ENCODE measurements at places on chromosomes 2 and 18. TPM values are rescaled to one million over a fixed set of nuclear protein-coding genes. Genes with fewer than 3 reads are reported as not detected.

Gene FAM228A
- total RNA-seq: not detected

DNA sequence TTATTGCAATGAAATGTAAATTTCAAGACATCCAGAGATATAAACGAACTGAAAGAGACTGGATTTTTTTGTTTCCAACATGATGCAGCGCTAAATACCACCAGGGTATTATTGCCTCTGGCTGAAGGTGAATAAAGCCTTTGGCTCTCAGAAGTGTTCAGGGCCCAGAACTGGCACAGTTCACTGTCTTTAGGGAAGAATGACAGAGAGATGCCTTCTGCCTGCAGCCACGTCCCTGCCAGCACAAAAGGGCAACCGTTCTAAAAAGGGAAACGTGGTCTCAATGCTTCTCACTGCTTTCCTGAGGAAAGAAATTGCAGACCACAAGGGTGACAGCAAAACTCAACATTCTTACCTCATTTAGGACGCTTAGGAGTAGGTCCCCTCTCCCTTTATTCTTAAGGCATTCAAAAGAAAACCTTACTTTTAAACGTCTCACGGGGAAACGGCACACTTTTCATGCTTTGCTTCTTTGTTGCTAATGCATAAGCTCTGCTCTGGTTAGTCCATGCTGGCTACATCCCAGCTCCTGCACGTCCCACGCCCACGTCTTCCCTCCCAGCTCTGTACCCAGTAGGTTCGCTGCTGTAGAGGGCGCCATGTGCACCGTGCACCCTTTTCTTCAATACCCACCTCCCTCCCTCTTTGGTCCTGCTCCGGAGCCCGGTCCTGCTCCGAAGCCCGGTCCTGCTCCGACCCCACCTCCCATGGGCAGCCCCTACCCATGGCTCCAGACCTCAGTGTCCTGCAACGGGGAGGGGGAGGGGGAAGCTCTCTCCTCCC, 171.0 kb downstream of the HRH4 start:
- H3K36me3 ChIP-seq: no peaks in the 10 kb centered on the region
- H3K4me3 ChIP-seq: no peak overlapping the region
- H3K27me3 ChIP-seq: no peaks in the 10 kb centered on the region
- DNase-seq: no peak
- H3K4me1 ChIP-seq: no peaks in the 10 kb centered on the region
- H3K27ac ChIP-seq: no peak overlapping the region

Gene SCYGR4
- not detected for total RNA-seq

GRCh38 chr2:24544456-24545115, 53.5 kb downstream of the NCOA1 start:
- H3K27me3 ChIP-seq: no peaks in the 10 kb centered on the region
- H3K27ac ChIP-seq: no peak overlapping the region
- no peak for DNase-seq
- no peaks in the 10 kb centered on the region for H3K36me3 ChIP-seq
- no peaks in the 10 kb centered on the region for H3K4me1 ChIP-seq

Gene ERMN
- 0.11 TPM for total RNA-seq

Gene SAG
- 1.8 TPM for total RNA-seq

- H3K27ac ChIP-seq: no peak overlapping the region
- no peaks in the 10 kb centered on the region for H3K27me3 ChIP-seq
- H3K36me3 ChIP-seq: no peaks in the 10 kb centered on the region
- no peaks in the 10 kb centered on the region for H3K4me1 ChIP-seq
- H3K4me3 ChIP-seq: no peak overlapping the region
These were observed 11.8 kb downstream of the GULP1 start for GRCh38 chr2:188303363-188304031.

GRCh38 chr18:61892683-61893308, at the start of gene RNF152:
TSS of gene RNF152 (minus strand) at chr18:61893007. CDS start at chr18:61816463, 76,544 bp downstream.
- H3K27ac ChIP-seq: peak within 1 kb of the TSS; percentile 60
- H3K4me1 ChIP-seq: no peaks in the 10 kb centered on the region
- no peaks in the 10 kb centered on the region for H3K36me3 ChIP-seq
- DNase-seq: peak; percentile 54
- H3K27me3 ChIP-seq: peaks cover 6% of the 10 kb centered on the region

Gene LYPD6B
- 3.4 TPM for total RNA-seq

DNA sequence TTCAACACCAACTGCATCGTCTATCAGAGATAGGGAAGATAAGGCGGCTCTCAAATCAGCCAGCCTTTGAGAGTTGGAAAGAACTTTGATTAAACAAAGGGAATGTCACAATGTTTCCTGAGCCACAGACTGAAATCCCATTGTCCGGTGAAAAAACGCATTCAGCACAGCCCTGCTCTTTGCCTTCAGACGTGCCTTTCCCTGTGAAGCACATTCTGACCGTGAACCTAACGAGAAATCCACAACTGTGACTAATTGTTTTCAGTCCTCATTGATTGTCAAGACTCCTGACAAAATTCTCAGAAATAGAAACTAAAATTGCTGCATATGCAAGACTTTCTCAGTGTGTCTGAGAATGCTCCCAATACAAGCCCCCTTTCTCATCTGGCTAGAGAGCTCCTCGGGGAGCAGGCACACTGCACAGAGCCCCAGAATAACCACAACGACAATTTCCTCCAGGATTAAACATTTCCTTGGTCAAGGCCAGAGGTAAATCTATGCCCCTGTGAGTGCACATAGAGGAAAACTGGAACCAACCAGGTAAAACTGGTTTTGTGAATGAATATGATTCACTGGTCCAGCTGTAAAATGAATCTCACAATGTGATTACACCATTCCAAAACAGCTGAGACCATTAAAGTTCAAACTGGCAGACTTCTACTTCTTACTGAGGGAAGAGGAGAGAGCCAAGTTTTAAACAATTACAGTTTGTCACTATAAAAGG, 561.9 kb upstream of the ID2 start:
- H3K4me3 ChIP-seq: no peak overlapping the region
- H3K27me3 ChIP-seq: no peaks in the 10 kb centered on the region
- peak overlapping the region; percentile 84 for H3K27ac ChIP-seq
- no peaks in the 10 kb centered on the region for H3K36me3 ChIP-seq
- no peaks in the 10 kb centered on the region for H3K4me1 ChIP-seq
- peak; percentile 60 for DNase-seq

DNA sequence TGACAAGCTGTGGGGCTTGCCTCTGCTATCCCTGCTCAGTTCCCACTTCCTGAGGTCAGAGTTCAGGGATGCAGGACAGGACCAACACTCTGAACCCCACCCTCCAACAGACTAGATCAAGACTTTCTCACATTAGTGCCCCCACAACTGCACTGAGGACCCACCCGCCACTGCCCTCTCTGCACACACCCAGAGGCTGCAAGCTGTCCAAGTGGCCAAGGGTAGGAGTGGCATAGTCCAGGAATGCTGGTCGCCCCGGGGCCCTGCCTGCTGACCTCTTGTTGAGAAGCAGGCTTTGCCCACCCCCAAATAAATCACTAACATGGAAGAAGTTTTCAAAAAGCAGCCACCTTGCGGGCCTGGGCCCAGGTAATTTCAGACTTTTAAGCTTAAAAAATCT, 5.5 kb upstream of the KIF1A start:
- no peak overlapping the region for H3K4me3 ChIP-seq
- DNase-seq: no peak
- H3K27ac ChIP-seq: no peak overlapping the region
- peaks cover 46% of the 10 kb centered on the region for H3K27me3 ChIP-seq

Gene PER2
- 29.2 TPM for total RNA-seq

DNA sequence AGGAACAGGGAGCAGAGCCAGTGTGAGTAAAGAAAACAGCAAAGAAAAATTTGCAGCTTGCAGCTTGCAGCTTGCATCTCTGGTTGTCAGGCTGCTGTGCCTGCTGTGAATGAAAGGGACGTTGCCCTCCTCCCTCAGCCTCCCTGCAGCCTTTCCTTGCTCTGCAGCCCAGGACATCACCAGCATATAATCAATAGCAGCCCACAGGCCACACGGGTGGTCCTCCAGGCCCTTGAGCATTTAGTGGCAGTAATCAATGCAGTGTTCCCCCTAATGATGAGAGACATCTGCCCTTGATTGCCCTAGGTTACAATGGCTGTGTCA, 122.2 kb upstream of the TACR1 start:
- no peaks in the 10 kb centered on the region for H3K36me3 ChIP-seq
- H3K27me3 ChIP-seq: no peaks in the 10 kb centered on the region
- H3K4me3 ChIP-seq: no peak overlapping the region
- H3K4me1 ChIP-seq: no peaks in the 10 kb centered on the region
- no peak for DNase-seq
- no peak overlapping the region for H3K27ac ChIP-seq

Gene KATNAL2
- total RNA-seq: 1.3 TPM

- peak; percentile 39 for DNase-seq
- no peaks in the 10 kb centered on the region for H3K4me1 ChIP-seq
- H3K27me3 ChIP-seq: no peaks in the 10 kb centered on the region
These were observed 85.6 kb downstream of the IKZF2 start for GRCh38 chr2:213065583-213066442.

DNA sequence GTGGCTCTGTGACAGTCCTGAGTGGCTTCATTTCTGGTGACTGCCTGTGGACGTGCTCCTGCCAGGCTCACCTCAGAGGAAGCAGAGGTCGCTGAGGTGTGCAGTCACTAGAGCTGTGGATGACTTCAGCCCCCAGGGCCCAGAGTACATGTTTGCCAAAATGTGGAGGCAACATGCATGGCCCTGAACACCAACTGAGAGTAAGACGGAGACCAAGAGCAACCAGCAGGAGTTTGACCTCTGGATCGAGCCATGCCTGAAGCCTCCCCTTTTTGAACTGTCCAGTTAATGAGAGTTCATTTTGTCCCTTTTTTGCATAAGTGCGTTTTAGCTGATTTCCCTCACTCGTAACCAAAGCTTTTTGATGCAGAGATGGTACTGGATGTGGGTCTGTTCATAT, 184.9 kb downstream of the RTP5 start:
- H3K4me1 ChIP-seq: no peaks in the 10 kb centered on the region
- no peak overlapping the region for H3K27ac ChIP-seq
- no peak for DNase-seq
- no peaks in the 10 kb centered on the region for H3K36me3 ChIP-seq
- H3K27me3 ChIP-seq: no peaks in the 10 kb centered on the region

DNA sequence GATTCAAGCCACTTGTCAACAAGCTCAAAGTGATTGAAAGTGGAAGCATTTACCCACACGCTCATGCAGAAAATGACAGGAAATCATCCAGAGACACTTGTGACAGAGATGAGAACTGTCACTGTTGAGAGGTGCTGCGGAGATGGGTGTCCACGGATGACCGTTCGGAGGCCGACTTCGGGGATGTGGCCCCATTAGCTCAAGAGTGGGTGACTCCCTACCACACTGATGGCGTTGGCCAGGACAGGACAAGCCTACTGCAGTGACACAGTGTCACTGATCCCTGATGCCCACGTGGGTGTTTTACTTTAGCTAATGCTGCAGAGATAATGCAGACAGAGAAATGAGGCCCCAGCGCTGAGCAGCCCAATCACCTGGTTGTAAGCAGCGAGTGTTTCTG, 81.5 kb upstream of the YWHAQ start:
- no peaks in the 10 kb centered on the region for H3K4me1 ChIP-seq
- no peaks in the 10 kb centered on the region for H3K36me3 ChIP-seq
- no peak overlapping the region for H3K4me3 ChIP-seq

- no peaks in the 10 kb centered on the region for H3K27me3 ChIP-seq
- no peaks in the 10 kb centered on the region for H3K4me1 ChIP-seq
- peak; percentile 42 for DNase-seq
- H3K36me3 ChIP-seq: no peaks in the 10 kb centered on the region
- no peak overlapping the region for H3K4me3 ChIP-seq
- H3K27ac ChIP-seq: no peak overlapping the region
These were observed 583.4 kb upstream of the LRRTM1 start for GRCh38 chr2:80887841-80888378.

- no peaks in the 10 kb centered on the region for H3K4me1 ChIP-seq
- no peak overlapping the region for H3K27ac ChIP-seq
- H3K4me3 ChIP-seq: no peak overlapping the region
- H3K27me3 ChIP-seq: no peaks in the 10 kb centered on the region
- H3K36me3 ChIP-seq: no peaks in the 10 kb centered on the region
- DNase-seq: no peak
These were observed 64.6 kb downstream of the BMP10 start for GRCh38 chr2:68806511-68807109.

Gene CDK5R2
- total RNA-seq: 0.30 TPM

GRCh38 chr2:179170901-179171300, 93.7 kb downstream of the SESTD1 start:
- no peaks in the 10 kb centered on the region for H3K4me1 ChIP-seq
- no peaks in the 10 kb centered on the region for H3K27me3 ChIP-seq
- no peak overlapping the region for H3K27ac ChIP-seq
- no peak overlapping the region for H3K4me3 ChIP-seq
- H3K36me3 ChIP-seq: no peaks in the 10 kb centered on the region

DNA sequence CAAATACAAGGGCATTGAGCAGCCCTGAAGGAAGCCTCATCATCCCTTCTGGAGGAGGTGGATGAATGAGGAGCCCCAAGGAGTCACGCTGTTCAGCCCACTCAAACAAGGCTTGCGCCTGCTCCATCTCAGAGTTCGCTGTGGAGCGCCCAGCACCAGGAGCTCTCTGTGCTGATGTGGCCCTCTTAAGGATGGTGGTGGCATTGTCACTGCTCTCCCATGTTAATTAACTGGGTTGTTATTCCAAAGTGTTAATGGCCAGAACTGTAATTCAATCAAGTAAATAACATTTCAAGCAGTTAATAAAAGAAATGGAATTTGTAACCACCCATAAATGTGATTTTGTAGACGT, 726.0 kb upstream of the RAB6C start:
- no peak overlapping the region for H3K27ac ChIP-seq
- no peaks in the 10 kb centered on the region for H3K36me3 ChIP-seq
- no peaks in the 10 kb centered on the region for H3K27me3 ChIP-seq
- no peaks in the 10 kb centered on the region for H3K4me1 ChIP-seq

- H3K4me1 ChIP-seq: no peaks in the 10 kb centered on the region
- DNase-seq: no peak
- H3K27ac ChIP-seq: no peak overlapping the region
These were observed 55.4 kb upstream of the THOC1 start for GRCh38 chr18:323253-323622.

Gene CACNB4
- 0.44 TPM for total RNA-seq

DNA sequence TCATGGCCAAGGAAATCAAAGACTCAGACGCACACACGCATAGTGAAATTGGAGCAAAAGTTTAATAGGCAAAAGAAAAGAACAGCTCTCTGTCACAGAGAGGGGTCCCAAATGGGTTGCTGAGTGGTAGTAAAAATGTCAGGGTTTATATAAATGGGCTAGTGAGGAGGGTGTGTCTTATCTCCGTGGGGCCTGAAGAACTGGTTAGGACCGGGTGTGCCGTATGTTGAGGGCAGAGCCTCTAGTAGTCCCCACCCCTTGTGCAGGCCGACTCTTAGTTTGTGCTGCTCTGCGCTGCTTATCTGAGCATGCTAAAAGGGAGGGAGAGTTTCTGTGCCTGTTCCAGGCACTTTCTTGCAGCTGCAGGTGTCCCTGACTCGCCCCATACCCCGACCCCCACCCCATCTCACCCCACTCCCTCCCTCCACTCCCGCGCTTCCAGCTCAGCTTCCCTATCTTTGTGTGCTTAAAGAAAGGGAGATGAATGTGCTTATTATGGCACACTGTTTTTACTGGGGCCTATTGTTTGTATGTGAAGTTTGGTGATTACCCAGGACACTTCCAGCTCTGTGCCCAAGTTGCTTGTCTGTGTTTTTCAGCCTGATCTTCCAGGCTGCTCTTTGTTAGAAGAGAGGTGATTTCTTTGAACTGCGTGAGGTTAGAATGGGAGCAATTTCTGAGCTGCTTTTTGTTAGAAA, 167.4 kb downstream of the SPAG16 start:
- DNase-seq: peak; percentile 82
- H3K36me3 ChIP-seq: no peaks in the 10 kb centered on the region
- peak overlapping the region; percentile 29 for H3K27ac ChIP-seq
- H3K27me3 ChIP-seq: no peaks in the 10 kb centered on the region

Gene CHCHD5
- total RNA-seq: 27.0 TPM

Gene DIPK1C
- total RNA-seq: not detected

All from colonic mucosa (tissue), 4 donors.